ENCODE measurements at places on chromosomes 7 and 10.
A peak's percentile ranks its signal among the peaks of the same experiment; 100 is the strongest.

DNA sequence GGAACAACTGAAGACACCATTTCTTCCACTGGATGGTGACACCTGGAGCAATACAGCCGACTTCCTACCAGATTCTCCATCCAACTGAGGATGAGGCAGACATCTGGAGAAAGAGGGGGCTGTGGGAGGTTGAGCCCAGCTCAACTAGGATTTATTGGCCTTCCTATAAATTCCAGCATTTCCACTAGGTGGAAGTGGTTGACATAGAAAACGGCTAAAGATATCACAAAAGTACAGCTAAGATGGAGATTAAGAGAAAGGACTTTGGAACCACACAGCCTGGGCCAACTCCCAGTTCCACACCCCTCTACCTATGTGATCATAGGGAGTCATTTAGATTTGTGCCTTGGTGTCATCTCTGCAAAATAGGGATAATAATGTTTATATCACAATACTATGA is 61.3 kb upstream of the CAV2 start:
- DNase-seq = no peak

GRCh38 chr10:76334255-76334654 is 902.8 kb downstream of the LRMDA start:
- DNase-seq = no peak

- DNase-seq = no peak
Observed at GRCh38 chr7:70634071-70634470, 497.9 kb upstream of the GALNT17 start.

DNA sequence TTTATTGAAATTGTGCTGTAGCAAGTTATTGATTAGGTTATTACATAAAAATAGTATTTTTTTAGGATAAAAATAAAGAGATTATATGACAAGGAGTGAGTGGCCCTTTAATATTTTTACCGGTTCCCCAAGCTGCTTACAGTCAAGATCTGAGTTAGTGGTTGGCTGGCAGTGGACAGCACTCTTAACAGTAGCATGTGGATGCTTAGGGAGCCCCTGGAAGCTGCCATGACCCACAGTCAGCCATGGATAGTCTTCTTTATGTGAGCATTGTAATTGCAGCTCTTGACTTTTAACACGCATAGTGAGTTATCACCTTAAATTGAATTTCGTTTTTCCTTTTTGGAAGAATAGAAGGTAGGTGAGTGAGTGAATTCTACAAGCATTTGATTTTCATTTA is 22.1 kb downstream of the RAB18 start:
- DNase-seq = no peak

- DNase-seq = no peak
Observed at GRCh38 chr7:25029075-25029474, 49.1 kb upstream of the OSBPL3 start.

DNA sequence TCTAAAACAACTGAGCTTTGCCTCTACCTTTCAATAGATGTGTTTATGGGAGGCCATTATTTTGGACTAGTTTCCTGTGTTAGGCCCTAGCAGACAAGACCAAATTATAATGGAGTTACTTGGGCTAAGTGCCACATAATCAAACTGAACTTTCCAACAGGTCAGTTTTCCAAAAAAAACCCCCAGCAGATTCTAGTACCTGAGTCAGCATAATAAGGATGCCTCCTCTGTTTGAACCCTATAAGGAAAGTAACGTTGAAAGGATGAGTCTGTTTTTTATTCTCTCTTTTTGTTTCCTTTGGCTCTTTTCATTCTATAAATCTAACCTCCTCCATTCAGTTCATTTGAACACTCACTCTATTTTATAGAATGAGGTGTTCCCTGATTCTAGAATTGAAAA is 148.1 kb upstream of the FAM3C start:
- DNase-seq = no peak

GRCh38 chr7:95690367-95690947 is 81.9 kb upstream of the DYNC1I1 start:
- DNase-seq = no peak

DNA sequence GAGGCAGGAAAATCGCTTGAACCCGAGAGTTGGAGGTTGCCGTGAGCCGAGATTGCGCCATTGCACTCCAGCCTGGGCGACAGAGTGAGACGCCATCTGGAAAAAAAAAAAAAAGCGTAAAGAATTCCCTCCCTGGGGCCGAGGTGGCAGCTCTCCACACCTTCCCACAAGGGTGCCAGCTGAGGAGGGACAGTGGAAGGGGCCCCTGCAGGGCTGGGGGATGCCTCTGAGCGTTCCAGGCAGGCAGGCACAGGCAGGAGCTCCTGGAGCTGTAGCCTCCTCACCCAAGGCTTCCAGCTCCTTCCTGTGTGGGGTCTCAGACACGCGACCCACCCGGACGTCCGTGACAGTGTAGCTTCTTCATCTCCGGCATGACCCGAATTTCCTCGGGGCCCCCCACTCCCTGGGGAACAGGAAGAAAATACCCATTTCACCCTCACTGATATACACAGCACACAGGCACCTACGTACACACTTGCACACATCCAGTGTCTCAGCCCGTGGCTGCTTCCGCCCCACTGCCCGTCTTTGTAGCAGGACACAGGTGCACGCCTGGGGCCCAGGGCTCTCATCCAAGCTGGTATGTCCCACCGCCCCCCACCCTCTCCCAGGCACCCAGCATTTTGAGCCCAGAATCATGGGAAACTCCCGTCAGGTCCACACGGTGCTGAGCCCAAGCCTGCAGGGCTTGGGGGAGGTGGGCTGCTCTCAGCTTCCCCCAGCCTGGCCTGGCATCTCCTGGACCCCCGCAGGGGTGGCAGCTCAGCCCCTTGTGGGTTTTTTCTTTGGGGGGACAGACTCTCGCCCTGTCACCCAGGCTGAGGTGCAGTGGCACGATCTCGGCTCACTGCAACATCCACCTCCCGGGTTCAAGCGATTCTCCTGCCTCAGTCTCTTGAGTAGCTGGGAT is 25.7 kb downstream of the GRIFIN start:
- DNase-seq = no peak

GRCh38 chr10:36366843-36367242 is 724.7 kb upstream of the FZD8 start:
- no peak for DNase-seq

GRCh38 chr10:132888898-132889490 is 53.4 kb downstream of the CFAP46 start:
- no peak for DNase-seq

DNA sequence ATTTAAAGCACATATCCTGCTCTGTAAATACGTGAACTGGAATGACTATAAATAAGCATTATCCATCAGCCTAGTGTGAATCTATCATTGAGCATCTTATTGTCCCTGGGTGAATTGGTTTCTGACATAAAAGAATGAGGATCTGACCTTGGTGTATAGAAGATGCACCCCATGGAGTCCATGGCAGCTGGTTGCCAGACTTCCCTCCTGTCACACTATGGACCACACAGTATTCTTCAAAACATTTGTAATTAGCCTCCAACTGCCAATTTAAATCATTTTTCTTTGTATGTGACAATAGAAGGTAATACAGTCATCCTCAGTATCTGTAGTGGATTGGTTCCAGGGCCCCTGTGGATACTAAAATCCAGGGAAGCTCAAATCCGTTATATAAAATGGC is 238.1 kb upstream of the ZWINT start:
- no peak for DNase-seq

DNA sequence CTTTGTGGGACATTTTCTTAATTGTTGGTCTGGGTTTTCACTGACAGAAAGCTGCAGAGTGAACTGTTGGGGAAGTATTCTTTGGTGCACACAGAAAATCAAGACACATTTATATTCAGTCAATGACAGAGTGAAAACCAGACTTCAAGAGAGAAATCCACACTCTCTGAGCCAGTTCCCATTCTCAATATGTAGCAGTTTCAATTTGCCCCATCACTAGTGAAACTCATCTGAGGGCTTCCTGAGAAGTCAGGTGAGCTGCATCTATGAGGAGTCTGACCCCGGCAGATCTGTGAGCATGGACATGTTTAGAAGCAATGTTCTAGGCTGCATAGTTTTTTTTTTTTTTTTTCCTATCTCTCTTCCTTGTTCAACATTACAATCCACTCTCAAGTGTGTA is 163.7 kb upstream of the AHR start:
- no peak for DNase-seq

DNA sequence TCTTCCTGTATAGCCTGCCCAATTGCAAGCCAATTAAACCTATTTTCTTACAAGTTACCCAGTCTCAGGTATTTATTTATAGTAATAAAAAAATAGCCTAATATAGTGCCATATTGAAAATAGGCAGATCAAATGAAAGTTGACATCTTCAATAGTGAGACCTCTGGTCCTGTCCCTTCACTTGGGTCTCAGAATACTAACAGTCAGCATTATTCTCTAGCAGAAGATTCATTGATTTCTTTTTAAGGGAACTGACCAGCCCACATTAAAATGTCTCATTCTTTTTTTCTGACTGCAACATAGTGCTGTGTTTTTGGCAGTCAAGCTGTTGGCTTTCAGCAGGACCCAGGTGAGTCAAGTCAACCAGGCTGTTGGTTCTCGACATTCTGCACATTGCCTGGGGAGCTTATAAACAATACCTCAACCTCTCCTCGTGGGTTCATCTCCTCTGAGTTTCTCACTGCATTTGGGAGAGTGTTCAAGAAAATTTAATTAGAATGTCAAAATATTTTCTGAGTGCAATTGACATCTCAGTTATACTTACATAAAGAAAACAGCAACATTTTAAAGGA is 109.8 kb downstream of the MKX start:
- no peak for DNase-seq

GRCh38 chr10:8297959-8298358 is 243.5 kb downstream of the GATA3 start:
- DNase-seq = no peak

GRCh38 chr7:70953796-70954195 is 178.1 kb upstream of the GALNT17 start:
- no peak for DNase-seq

- DNase-seq = no peak
Observed at GRCh38 chr10:131841131-131841660, 59.6 kb upstream of the PPP2R2D start.

DNA sequence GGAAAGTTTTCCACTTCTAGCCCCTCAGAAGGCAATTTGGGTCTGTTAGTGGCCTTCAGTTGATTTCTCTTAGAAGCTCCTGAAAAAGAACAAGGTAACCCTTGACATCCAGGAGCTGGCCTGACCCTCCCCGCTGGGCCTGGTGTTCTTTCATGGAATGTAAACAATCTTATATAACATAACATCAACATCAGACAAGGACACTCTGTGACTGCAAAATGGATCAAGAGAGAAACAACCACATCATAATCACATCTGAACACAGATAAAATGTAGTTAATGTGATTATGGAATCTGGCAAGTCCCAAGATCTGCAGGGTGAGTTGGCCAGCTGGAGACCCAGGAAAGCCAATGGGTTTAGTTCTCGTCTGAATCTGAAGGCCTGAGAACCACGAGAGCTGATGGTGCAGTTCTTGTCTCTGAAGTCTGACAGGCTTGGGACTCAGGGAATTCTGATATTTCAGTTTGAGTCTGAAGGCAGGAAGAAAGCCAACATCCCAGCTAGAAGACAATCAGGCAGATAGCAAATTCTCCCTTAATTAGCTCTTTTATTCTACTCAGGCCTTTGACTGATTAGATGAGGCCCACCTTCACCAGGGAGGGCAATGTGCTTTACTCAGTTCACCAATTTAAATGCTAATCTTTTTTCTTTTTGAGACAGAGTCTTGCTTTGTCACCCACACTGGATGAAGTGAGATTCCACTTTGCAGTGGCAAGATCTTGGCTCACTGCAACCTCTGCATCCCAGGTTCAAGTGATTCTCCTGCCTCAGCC is 91.4 kb upstream of the NAMPT start:
- no peak for DNase-seq

DNA sequence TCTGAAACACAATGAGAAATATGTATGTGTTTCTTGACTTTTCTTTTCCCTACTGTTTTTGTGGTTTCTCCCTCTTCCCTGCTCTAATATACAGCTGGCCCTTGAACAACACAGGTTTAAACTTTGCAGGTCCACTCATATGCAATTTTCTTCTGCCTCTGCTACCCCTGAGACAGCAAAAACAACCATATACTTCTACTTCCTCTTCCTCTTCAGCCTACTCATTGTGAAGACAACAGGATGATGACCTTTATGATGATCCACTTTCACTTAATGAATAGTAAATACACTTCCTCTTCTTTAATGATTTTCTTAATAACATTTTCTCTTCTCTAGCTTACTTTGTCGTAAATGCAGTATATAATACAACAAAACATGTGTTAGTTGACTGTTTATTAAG is 35.0 kb upstream of the DGKB start:
- no peak for DNase-seq

GRCh38 chr7:25864943-25865751 is 286.9 kb upstream of the NFE2L3 start:
- no peak for DNase-seq

DNA sequence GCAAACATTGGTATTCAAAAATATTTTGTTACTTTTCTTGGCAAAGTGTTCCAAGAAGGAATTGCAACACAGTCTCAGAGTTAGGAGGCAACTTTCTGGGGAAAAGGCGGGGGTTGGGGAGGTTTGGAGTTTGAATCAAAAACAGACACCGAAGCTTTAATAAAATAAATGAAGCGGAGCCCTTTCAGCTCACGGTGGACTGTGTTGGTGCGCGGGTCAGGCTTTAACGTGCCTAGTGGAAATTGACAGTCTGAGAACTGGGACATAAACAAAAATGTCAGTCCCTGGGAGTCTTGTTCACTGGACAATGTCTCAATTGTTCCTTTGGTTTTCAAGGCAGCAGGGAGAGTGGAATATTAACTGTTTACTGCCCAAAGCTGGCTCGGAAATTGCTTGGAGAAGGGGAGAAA is 109.3 kb downstream of the TCF7L2 start:
- DNase-seq = no peak

GRCh38 chr7:155887174-155887525 is 74.9 kb upstream of the SHH start:
- no peak for DNase-seq

- DNase-seq = peak; percentile 22
Observed at GRCh38 chr10:49735848-49736563, 26.1 kb downstream of the OGDHL start.

GRCh38 chr10:21144047-21144446 is 246.9 kb upstream of the NEBL start:
- DNase-seq = no peak

GRCh38 chr10:96339956-96340904 is 18.6 kb downstream of the OPALIN start:
- DNase-seq = peak; percentile 61

DNA sequence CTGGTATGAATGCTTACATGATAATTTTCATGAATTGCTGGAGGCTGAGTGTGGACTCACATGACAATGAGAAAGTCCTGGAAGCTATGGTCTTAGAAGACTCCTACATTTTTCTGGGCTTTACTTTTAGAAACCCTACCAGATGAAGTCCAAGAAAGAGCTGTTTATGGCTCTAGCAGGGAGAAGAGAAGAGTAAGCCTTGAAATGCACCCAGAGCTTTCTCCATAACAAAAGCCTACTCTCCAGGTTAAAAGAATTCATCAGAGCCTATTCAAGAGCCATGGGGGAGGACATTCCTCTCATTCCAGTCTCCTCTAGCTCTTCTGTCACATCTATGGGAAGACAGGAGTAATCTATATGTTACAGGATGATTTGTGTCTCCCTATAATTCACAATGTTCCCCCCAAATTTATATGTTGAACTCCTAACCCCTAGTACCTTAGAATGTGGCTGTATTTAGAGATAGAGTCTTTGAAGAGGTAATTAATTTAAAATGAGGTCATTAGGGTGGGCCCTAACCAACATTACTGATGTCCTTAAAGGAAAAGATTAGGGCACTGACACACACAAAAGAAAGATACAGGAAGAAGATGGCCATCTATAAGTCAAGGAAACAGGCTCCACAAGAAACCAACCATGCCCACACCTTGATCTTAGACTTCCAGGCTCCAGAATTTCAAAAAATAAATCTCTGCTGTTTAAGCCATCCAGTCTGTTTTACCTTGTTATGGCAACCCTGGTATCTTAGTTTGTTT is 193.8 kb upstream of the PTER start:
- DNase-seq = no peak

GRCh38 chr7:963236-964078 is 9.0 kb upstream of the ADAP1 start:
- DNase-seq = no peak
